ENCODE measurements at places on chromosomes 7 and 10.

DNA sequence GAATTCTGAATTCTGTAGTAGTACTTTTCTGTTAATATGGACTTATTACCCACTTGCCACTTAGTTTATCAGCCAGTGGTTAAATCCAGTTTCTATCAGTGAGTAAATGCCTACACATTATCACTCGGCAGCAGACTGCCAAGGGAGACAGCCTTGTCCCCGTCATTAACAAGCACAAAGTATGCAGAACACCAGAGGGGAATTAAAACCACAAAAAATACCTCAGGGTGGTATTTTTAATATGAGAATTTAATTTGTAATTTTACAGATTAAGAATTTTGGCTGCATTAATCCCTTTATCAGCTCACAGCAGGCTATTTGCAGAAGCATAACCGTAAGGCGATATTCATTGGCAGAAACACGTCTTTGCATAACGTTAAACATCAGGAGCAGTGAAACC is 150.0 kb upstream of the FZD1 start:
- DNase-seq, result no peak

GRCh38 chr10:131261890-131262475 is 49.5 kb downstream of the TCERG1L start:
- DNase-seq, result no peak

DNA sequence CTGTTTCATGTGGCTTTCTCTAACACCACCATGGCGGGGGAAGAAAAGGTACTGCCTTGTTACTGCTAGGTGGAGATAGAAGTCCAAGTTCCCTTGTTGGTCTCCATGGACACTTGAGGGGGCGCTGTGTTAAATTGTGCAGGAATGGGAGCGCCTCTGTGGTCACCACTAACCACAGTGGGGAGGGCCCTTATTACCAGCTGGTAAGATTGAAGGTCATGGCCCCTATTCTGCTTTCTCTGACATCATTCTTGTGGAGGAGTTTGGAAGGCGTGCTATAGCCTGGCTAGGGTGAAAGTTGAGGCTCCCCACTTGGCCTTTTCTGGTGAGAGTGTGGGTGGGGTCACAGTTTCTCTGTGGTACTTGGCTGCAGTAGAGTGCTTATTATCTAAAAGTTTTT is 14.9 kb upstream of the MXI1 start:
- no peak for DNase-seq

DNA sequence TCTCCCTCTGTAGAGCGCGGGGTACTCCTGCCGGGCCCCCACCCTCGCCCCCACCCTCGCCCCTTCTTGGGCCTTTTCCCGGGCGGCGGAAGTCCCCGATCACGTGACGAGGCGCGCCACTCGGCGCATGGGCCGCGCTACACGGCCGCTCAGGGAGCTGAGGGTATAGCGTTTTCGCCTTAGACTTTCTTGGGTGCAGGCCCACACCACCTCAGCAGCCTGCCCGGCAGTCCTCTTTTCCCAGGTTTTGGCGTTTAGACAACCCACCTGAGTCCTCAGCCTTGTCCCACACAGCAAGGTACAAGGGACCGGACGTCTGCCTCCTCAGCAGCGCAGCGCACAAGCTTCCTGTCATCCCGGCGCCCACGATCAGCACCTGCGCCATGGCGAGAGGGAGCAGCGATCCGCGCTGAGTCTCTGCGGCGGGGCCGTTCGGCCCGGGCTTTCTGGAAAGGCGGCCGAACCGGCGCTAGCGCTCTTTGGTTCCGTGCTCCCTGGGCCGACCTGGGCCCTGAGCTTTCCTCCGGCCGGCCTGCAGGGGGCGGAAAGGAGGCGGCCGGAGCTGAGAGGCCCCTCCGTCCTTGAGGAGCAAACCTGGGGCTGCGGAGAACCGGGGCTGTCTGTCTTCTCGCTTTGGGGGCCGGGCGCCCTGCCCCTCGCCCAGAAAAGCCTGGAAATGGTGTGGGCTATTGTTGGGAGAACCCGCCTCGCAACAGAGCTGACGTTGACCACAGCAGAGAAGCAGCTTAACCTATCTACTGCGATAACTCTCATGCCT is at the start of gene RNLS:
Gene RNLS (minus strand): TSS at position 513 of the 778 bp plus-strand sequence.
- peak; percentile 40 for DNase-seq

DNA sequence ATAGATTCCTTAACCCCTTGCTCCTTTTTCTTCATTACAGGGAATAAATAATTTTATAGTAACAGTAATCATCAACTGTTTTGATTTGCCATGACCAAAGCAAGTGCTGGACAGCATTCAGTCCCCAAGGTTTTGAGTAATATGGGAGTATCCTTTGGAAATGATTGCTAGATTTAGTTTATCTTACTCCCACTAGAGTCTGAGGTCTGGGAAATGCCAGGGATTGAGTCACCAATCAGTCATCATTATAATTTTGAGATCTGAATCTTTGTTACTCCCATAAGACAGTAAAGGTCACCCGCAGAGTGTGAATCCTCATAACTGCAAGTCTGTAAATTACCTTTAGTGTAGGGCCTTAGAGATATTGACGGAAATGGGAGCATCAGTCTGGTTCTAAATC is 133.7 kb upstream of the SEMA3E start:
- no peak for DNase-seq

- DNase-seq, result no peak
These were observed 19.2 kb downstream of the BTBD16 start for GRCh38 chr10:122290334-122290733.

GRCh38 chr7:2010101-2010500 is 222.6 kb downstream of the MAD1L1 start:
- DNase-seq, result no peak

DNA sequence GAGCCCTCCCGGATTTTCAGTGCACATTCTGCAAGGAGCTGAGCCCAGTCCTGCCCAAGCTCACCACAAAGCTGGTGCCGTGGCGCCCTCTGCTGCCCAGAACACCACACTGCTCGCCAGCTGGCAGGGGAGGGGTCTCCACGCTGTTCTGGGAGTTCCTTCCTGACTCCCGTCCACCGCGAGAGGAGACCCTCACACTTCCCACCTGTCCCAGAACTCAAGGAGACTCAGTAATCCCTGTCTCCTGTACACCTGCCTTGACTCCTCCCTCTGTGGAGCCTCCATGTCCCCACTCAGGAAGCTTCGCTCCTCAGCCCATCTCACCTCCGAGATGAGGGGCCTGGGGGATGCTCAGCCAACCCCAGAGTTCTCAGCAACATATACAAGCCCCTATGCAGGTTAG is 11.3 kb downstream of the C10orf105 start:
- peak; percentile 32 for DNase-seq

DNA sequence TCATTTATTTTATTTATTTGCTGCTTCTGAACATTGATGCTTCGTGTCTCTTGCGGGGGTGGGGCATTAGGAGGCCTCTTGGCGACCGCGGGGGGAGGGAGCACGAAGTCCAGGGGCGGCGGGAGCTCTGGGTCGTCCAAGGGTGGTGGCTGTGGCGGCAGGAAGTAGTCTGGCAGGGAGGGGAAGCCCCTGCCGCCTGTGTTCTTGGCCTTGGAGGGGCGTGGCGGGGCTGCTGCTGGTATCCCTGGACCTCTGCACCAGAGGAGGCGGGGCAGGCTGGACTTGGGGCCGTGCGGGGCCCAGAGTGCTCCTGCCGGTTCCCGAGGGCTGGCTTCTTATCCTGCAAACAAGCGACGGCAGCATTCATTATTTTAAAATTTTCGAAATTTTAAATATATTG is 70.5 kb upstream of the ABI1 start:
- DNase-seq, result no peak

DNA sequence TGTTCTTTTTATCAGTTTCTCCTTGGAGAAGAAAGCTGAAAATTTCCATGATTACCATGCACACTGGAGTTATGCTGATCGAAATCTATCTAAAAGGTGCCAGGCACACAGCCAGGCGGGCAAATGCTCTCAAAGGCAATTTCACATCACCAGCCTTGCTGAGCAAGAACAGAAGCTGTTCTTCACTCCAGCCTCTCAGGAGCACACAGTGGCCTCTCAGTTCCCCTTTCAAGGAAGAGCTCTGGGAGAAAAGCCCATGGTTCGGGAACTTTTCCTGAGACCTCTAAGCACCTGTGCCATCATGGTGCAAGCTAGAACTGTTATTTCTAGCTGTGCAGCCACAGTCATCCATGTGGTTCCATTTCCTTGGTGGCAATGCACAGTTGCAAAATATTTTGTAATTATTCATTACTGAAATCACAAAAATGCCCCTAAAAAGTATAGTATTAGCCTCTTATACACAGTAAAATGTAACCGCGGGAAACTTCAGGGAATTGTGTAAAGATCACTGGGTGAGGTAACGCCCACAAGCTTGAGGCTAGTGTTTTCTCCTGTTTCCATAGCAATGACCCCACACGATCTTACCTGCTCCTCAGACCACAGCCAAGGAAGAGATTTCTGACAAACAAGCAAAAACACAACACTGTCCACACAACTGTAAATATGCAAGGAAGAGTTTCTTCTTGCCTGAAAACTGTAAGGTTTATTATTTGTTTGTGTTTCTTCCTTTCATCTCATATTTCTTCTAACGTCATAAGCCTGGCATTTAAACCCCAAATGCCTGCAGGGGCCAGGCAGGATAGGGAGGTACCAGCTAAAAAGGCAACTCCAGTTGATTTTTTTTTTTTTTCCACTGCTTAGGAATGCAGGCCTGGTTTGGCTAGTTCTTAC is 121.2 kb downstream of the FAM107B start:
- DNase-seq, result no peak

- no peak for DNase-seq
These were observed 33.6 kb upstream of the DNMBP start for GRCh38 chr10:100043344-100043743.

- DNase-seq, result no peak
These were observed 30.4 kb upstream of the SLC13A1 start for GRCh38 chr7:123230147-123230546.

DNA sequence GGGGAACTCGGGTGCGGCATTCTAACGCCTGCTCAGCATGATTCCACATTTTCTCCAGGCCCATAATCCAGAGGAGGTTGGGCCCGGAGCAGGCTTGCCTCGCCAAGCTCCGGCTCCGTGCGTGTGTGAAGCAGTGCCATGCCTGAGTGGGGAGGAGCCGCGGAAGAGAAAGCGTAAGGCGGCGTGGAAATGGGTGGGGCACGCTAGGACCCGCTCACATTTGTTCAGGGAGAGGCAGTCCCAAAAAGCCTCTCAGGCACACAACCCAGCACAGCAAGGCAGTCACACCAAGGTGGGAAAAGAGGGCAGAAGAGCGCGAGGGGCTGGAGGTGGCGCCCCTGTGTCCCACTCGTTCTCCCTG is 695 bp upstream of the VDAC2 start:
- DNase-seq, result peak; percentile 37

DNA sequence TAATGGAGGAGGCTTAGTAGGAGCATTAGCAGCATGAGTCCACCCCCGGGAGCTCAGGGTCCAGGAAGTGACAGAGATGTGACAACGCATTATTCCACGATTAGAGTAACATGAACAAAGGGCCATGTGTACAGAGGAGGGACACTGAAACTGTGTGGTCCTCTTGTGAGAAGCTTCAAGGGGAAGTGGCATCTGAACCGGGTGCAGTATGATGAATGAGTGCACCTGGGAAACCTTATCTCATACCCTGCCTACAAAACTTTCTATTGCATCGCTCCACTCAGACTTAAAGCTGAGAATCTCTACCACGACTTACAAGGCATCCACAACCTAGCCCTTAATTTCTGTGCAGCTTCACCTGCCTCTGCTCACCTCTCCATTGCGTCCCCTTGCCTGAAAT is 115.3 kb upstream of the AMPH start:
- DNase-seq, result no peak

GRCh38 chr10:72622271-72622670 is 3.6 kb downstream of the MICU1 start:
- no peak for DNase-seq

- no peak for DNase-seq
These were observed 8.8 kb downstream of the PHYH start for GRCh38 chr10:13291061-13291460.

- DNase-seq, result no peak
These were observed 7.8 kb upstream of the UBE2D1 start for GRCh38 chr10:58326967-58327381.

DNA sequence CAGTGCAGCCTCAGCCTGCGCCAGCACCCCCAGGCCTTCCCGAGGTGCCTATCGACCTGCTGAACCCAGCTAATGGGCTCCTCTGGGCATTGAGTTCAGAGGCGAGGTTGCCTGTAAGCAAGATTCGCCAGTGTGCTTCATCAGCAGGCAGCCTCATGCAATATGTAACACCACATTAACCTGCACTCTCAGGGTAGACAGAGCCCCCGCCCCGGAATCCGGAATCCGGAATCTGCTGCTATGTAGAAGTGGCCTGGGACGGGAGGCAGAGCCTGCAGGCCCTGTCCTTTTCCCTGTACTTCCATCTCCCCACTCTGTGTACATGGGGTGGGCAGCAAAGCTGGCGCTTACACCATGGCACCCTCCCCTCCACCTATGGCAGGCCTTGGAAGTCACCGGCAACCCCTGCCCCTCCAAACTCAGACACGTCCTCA is 83.9 kb upstream of the RET start:
- DNase-seq, result no peak

GRCh38 chr10:14891151-14891550 is 12.5 kb downstream of the SUV39H2 start:
- no peak for DNase-seq

DNA sequence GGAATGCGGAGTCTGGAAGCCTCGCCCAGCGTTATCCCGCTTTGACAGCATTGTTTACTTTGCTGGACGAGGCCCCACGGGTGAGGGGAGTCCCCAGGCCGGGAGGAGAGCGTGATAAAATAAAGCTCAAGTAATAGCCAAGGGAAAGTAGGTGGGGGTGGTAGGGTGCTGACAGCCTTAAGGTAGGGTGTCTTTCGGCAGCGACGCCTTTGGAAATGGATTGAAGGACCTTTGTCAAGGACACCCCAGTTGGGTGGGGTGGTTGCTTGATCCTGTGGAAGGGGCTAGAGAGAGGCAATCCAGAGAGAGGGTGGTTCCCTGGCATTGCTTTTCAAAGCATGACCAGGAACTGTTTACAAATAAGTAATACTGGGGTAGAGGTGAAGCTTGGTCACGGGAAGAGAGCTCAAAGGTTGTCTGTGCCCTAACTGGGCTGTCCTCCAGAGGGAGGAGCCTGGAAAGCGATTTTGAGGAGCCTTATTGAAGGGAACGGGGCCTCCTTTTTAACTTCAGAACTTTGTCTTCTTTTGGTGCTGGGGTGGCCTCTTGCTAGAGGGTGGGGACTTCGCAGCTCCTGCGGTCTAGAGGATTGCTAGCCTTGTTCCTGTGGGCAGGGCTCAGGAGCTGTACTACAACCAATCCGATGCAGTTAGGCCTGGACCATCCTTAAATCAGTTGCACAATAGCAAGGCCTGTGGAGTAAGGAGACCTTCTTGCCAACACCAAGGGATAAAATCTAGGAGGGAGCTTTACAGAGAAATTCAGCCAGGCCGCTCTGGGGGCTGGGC is 1.3 kb downstream of the EIF4EBP2 start:
- DNase-seq, result no peak

DNA sequence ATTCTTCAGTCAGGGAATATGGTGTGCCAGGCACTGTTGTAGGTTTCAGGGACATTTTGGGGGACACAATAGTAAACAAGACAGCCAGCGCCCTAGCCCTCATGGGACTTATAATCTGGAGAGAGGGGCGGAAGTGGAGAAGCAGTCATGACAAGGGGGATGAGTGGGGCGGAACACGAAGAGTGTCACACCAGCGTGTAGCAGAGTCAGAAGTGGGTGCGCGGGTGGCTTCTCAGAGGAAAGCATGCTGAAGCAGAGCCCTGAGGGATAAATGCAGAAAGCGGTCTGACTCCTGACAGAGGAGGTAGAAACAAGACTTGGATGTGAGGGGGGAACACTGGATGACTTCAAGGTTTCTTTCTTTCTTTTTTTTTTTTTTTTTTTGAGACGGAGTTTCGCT is 160.3 kb upstream of the LYZL2 start:
- DNase-seq, result no peak
